PC-3 (cell line): ENCODE measurements at places on chromosomes 2 and 18. TPM values are rescaled to one million over a fixed set of nuclear protein-coding genes. Genes with fewer than 3 reads are reported as not detected.

- peaks cover 22% of the 10 kb centered on the region for H3K27me3 ChIP-seq
- no peak overlapping the region for H3K27ac ChIP-seq
- no peak for DNase-seq
- no peak overlapping the region for H3K4me3 ChIP-seq
- no peaks in the 10 kb centered on the region for H3K36me3 ChIP-seq
Measured at GRCh38 chr2:162574615-162575452, 230.9 kb downstream of the GCA start.

DNA sequence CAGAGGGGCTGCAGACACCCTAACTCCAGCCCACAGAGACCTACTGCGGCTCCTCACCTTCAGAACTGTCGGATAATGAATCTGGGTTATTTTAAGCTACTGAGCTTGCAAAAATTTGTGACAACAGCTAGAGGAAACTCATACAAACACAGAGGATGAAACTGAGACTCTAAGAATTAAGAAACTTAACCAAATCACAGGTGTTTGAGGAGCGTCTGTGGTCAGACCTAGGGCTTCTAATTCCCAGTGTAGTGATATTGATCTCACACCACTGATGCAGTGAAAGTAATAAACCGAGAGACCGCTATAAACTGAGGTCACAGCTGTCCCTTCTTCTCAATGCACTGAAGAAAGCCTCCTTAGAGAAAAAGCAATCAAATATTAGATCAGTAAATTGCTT lies 110.1 kb downstream of the RGPD3 start:
- H3K4me1 ChIP-seq, result no peaks in the 10 kb centered on the region
- peaks cover 81% of the 10 kb centered on the region for H3K27me3 ChIP-seq
- H3K27ac ChIP-seq, result no peak overlapping the region
- H3K36me3 ChIP-seq, result no peaks in the 10 kb centered on the region
- H3K4me3 ChIP-seq, result no peak overlapping the region

DNA sequence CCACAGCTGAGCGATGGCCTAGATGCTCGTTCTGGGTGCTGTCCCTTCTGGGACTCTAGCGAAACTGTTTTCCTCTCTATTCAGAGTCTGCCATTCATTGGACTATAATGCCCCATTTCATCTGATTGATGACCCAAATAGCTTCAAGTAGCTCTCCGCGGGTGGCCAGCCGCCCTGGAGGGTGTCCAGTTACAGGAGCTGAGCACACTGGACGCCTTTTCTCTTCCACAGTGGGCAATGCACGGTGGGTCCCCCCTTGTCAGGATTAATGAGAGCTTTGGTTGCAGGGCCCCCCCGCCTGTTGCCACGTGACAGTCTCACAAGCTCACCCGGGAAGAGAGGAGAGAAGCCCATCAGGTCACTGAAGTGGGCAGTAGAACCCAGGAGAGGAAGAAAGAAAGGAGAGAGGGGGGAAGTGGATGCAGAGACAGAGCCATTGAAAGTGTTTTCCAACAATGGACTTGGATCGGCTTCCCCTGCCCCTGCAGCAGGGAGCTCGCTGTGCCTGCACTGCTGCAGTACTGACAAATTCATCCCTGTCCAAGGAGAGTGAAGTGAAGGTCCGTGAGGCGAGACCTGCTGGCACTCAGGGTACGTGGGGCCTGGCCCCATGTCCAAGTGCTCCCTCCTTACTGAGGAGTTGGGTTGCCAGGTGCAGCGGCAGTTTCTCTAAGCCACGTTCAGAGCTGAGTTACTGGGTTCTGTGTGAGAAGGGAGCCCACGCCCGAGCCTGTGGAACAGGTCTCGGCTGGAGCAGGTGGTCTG lies 44.8 kb downstream of the DIPK1C start:
- H3K4me1 ChIP-seq, result no peaks in the 10 kb centered on the region
- H3K36me3 ChIP-seq, result no peaks in the 10 kb centered on the region
- no peak overlapping the region for H3K27ac ChIP-seq
- no peak for DNase-seq

GRCh38 chr18:61719671-61720070 lies 173.1 kb downstream of the RNF152 start:
- H3K36me3 ChIP-seq, result no peaks in the 10 kb centered on the region
- H3K27ac ChIP-seq, result no peak overlapping the region
- H3K4me1 ChIP-seq, result no peaks in the 10 kb centered on the region

DNA sequence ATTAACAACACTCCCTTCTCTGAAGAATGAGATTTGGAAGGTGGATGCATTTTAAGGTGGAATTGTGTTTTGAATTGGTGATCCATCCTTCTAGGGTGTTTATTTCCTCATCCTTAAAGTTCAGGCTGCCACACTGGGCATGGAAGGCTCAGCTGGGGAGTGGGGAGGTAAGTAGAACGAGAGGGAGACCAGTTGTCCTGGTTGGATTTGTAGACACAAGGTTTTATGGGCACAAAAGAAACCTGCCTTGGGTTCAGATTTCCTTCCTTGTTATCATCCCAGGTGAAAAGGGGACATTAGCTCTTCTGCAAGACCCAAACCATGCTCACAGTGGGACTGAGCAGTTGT lies 101.0 kb upstream of the SIX3 start:
- no peak overlapping the region for H3K27ac ChIP-seq
- H3K4me1 ChIP-seq, result no peaks in the 10 kb centered on the region
- DNase-seq, result no peak
- no peaks in the 10 kb centered on the region for H3K36me3 ChIP-seq
- no peak overlapping the region for H3K4me3 ChIP-seq

DNA sequence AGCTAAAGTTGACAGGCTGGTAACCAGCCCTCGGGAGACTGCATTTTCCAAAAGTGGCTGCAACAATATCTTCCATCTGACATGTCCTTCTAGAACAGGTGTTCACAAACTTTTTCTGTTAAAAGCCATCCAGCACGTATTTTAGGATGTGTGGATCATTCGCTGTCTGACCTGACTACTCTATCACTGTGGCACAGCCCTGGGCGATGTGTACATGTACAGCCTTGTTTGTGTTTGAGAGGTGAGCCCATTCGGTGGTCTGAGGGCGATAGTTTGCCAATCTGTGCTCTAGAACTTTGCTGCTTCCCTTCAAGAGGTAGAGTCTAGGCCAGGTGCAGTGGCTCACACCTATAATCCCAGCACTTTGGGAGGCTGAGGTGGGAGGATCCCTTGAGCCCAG lies 166.2 kb downstream of the TGIF1 start:
- no peak overlapping the region for H3K4me3 ChIP-seq
- no peaks in the 10 kb centered on the region for H3K4me1 ChIP-seq
- no peak for DNase-seq
- H3K27ac ChIP-seq, result no peak overlapping the region
- H3K27me3 ChIP-seq, result no peaks in the 10 kb centered on the region
- no peaks in the 10 kb centered on the region for H3K36me3 ChIP-seq

- no peak overlapping the region for H3K4me3 ChIP-seq
- H3K4me1 ChIP-seq, result no peaks in the 10 kb centered on the region
- no peak for DNase-seq
- no peak overlapping the region for H3K27ac ChIP-seq
Measured at GRCh38 chr2:216658757-216659156, 25.5 kb downstream of the IGFBP2 start.

CNGA3 gene
- total RNA-seq, result not detected in 2 replicates

DNA sequence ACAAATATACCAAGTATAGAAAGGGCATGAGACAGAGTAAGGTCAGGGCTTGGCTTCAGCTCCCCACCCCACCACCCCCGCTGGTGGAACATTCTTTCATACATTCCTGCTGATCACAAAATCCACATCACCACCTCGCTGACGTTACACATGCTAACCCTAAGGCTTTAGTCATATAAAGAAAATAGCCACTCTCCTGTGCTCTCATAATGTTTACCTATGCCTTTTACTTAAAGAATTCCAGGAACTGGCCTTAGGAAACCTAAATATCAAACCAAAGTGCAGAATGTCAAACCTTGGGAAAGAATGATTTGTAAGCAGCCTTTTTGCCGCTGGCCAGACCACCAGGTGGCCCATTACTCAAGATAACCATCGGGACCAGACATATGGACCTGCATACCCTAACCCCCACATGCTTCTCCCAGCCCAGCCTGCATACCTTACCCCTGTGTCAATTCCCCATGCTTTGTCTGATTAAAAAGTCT lies 136.3 kb upstream of the SLC39A10 start:
- peak; percentile 75 for DNase-seq
- H3K27ac ChIP-seq, result peak overlapping the region; percentile 30
- H3K4me3 ChIP-seq, result no peak overlapping the region
- H3K4me1 ChIP-seq, result peaks cover 8% of the 10 kb centered on the region; the same call in 1 of the 2 replicates

DNA sequence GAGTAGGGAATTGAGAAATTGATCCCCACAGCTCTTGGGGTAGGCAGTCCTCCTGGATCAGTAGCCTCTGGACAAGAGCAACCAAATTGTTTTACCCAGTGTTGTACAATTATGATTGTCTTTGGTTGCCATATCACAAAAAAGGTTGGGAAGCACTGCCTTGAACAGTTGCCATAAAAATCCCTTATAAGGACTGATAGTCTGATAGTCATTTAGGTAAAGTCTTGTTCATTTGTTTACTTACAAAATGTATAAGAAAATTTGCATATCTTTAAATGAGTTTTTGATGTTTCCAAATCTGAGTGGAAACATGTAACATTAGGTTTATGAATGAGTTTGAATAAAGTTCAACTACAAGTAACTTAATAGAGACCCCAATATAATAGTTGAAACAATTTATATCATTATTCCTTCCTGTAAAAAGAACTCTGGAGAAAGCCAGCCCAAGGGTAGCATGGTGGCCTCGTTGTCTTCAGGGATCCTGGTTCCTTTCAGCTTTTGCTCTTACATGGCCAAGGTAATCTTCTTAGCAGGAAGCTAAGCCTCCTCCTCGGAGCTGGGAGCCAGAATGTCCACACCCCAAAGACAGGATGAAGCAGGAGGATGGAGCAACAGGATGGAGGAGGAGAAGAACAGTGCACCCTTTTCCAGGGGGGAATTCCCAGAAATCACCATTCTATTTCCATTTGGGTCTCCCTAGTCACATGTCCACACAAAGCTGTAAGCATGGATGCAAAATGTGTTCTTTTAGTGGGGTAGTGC lies 35.7 kb upstream of the NEMP2 start:
- peaks cover 18% of the 10 kb centered on the region for H3K4me1 ChIP-seq
- DNase-seq, result no peak
- H3K4me3 ChIP-seq, result no peak overlapping the region
- H3K27ac ChIP-seq, result no peak overlapping the region; the same call in 1 of the 2 replicates
- H3K36me3 ChIP-seq, result no peaks in the 10 kb centered on the region

- DNase-seq, result no peak
- H3K27me3 ChIP-seq, result no peaks in the 10 kb centered on the region; the same call in 1 of the 2 replicates
- no peak overlapping the region for H3K27ac ChIP-seq
- no peaks in the 10 kb centered on the region for H3K4me1 ChIP-seq
Measured at GRCh38 chr2:75353131-75353530, 153.8 kb upstream of the TACR1 start.

- DNase-seq, result no peak
- no peaks in the 10 kb centered on the region for H3K27me3 ChIP-seq
- no peak overlapping the region for H3K4me3 ChIP-seq
- no peaks in the 10 kb centered on the region for H3K4me1 ChIP-seq
- H3K36me3 ChIP-seq, result no peaks in the 10 kb centered on the region
Measured at GRCh38 chr2:34029073-34029472, 430.0 kb upstream of the FAM98A start.

DNA sequence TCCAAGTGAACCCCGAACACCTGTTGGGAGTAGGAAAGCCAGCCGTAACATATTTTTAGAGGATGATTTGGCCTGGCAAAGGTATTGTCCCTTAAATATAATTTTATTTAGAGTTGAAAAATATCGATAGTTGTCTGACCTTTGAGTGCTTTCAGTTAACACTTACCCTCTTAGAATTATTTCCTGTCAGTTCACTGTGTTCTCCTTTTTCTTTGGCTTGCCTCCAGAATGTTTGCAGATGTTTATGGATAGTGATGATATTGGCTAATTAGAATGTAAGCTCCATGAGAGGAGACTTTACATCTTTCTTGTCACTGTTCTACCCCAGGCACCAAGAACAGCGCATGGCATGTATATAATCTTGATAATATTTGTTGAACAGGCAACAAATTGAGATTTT lies 19.8 kb downstream of the PIKFYVE start:
- H3K4me3 ChIP-seq, result no peak overlapping the region
- peaks cover 34% of the 10 kb centered on the region for H3K36me3 ChIP-seq
- 0 out of 2 replicates have a peak, but pooled peaks cover 1% of the 10 kb centered on the region for H3K4me1 ChIP-seq
- no peak for DNase-seq

SOX11 gene
- total RNA-seq, result not detected in 2 replicates

DNA sequence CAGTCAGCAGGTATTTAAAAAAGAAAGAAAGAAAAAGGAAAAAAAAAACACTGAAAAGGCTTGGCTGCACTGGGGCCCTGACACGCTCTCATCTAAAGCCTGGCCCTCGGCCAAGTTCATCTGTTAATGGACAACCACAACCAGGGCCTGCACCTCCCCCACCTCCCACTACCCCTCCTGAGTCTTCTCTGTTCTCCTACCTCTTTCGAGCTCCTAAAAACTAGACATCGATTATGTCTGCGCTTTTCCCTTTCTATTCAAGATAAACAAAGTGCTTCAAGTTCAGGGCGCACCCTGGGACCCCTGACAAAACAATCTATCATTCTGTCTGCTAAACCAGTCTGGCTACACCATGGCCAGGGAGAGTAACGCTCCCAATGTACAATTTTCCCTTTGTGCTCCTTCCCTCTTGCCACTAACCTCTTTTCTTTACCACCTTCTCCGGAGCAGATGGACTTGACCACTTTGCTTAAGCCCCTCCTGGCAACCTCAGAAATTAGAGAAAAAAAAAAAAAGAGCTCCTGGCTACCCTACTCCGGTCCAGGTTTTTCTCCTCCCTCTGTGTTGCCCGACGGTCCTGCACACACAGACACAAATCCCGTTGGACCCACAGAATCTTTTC lies 22.7 kb downstream of the BCL11A start:
- H3K4me3 ChIP-seq, result no peak overlapping the region
- H3K36me3 ChIP-seq, result no peaks in the 10 kb centered on the region
- DNase-seq, result peak; percentile 34
- no peaks in the 10 kb centered on the region for H3K27me3 ChIP-seq

GRCh38 chr18:78528411-78529258 lies 451.0 kb upstream of the SALL3 start:
- no peaks in the 10 kb centered on the region for H3K4me1 ChIP-seq
- no peak overlapping the region for H3K4me3 ChIP-seq
- no peak for DNase-seq

GRCh38 chr2:28411956-28412609 lies 19.4 kb downstream of the FOSL2 start:
- H3K27ac ChIP-seq, result no peak overlapping the region
- no peak for DNase-seq
- peaks cover 69% of the 10 kb centered on the region for H3K36me3 ChIP-seq
- H3K27me3 ChIP-seq, result no peaks in the 10 kb centered on the region

KCNK3 gene
- 0.04 and 0.69 TPM in 2 replicates for total RNA-seq

GRCh38 chr18:42977982-42978637 lies 137.4 kb downstream of the RIT2 start:
- no peak overlapping the region for H3K4me3 ChIP-seq
- H3K27ac ChIP-seq, result no peak overlapping the region
- H3K36me3 ChIP-seq, result no peaks in the 10 kb centered on the region

GRP gene
- total RNA-seq, result not detected in 2 replicates

CHN1 gene
- total RNA-seq, result 7.8 and 9.2 TPM in 2 replicates

DNA sequence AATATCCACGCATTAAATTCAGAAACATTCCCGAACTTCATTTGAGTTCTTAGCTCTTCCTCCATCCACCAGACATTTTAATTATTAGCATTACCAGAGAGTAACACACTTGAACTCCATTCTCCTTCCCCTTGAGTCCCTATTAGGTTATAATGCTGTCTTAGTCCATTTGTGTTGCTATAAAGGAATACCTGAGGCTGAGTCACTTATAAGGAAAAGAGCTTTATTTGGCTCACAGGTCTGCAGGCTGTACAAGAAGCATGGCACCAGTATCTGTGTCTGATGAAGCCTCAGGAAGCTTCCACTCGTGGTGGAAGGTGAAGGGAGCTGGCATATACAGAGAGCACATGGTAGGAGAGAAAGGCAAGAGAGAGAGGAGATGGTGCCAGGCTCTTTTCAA lies 25.4 kb downstream of the TBC1D8 start:
- peak overlapping the region; percentile 99 for H3K27ac ChIP-seq
- H3K27me3 ChIP-seq, result no peaks in the 10 kb centered on the region
- peaks cover 10% of the 10 kb centered on the region for H3K36me3 ChIP-seq
- peak overlapping the region; percentile 35; the same call in 1 of the 2 replicates for H3K4me3 ChIP-seq
- no peak for DNase-seq
- H3K4me1 ChIP-seq, result peaks cover 67% of the 10 kb centered on the region
